Activated T-helper 2 cell treated with anti-CD3 and anti-CD28 coated beads, Interferon-gamma antibody, Interleukin-2, Interleukin-4, amounts not matched to agents 10 μg/mL and 5 μg/mL and 100 μg/mL, durations not matched to agents 14 hours and 24 hours and 36 hours (primary cell): ENCODE measurements at places on chromosomes 2 and 18. TPM values are rescaled to one million over a fixed set of nuclear protein-coding genes. Genes with fewer than 3 reads are reported as not detected.

Gene ABCG8
- 0.23 TPM in 2 replicates for total RNA-seq

Gene SPP2
- not detected in 2 replicates for total RNA-seq

Gene TLX2
- total RNA-seq: 0.82 and 0.92 TPM in 2 replicates

Gene GCKR
- total RNA-seq: not detected in 2 replicates

Gene FSHR
- total RNA-seq: not detected in 2 replicates

GRCh38 chr18:46291149-46291548, 187.0 kb downstream of the HAUS1 start:
- H3K36me3 ChIP-seq: no peaks in the 10 kb centered on the region
- no peak overlapping the region for H3K4me3 ChIP-seq
- DNase-seq: no peak
- H3K27ac ChIP-seq: no peak overlapping the region

GRCh38 chr2:41880561-41881243, 167.1 kb upstream of the PKDCC start:
- no peak overlapping the region for H3K27ac ChIP-seq
- no peaks in the 10 kb centered on the region for H3K36me3 ChIP-seq
- no peak for DNase-seq
- no peaks in the 10 kb centered on the region for H3K4me1 ChIP-seq
- H3K4me3 ChIP-seq: no peak overlapping the region

- peak overlapping the region; percentile 93 for H3K27ac ChIP-seq
- H3K4me3 ChIP-seq: peak overlapping the region; percentile 68
- peaks cover 21% of the 10 kb centered on the region for H3K36me3 ChIP-seq
These were observed 31.8 kb downstream of the ARHGAP25 start for GRCh38 chr2:68766376-68766845.

- H3K27me3 ChIP-seq: no peaks in the 10 kb centered on the region
- no peak overlapping the region for H3K4me3 ChIP-seq
- no peak overlapping the region for H3K27ac ChIP-seq
- no peak for DNase-seq
These were observed 45.4 kb upstream of the SATB2 start for GRCh38 chr2:199503148-199503547.

GRCh38 chr2:222074674-222075073, 224.1 kb downstream of the PAX3 start:
- H3K27ac ChIP-seq: no peak overlapping the region
- DNase-seq: no peak
- no peaks in the 10 kb centered on the region for H3K36me3 ChIP-seq
- H3K27me3 ChIP-seq: no peaks in the 10 kb centered on the region

DNA sequence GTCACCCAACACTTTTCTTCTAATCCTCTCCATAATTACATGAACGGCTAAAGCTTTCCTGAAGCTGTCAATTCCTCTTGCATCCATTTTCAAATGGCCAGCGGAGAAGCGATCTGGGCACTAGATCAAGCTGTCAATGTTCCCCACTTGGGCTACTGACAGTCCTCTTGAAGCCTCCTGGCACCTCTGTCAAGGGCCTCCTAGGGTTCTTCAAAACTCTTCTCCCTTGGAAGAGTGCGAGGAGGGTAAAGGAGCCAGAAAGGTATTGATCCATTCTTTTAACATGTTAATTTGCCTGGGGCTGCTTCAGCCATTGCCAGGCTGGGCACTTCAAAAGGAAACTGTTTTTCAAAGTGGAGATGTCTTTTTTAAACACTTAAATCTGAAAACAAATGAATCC, 19.8 kb downstream of the EPHA4 start:
- H3K36me3 ChIP-seq: no peaks in the 10 kb centered on the region
- no peak overlapping the region for H3K4me3 ChIP-seq
- H3K27me3 ChIP-seq: peaks cover 1% of the 10 kb centered on the region
- peaks cover 9% of the 10 kb centered on the region for H3K4me1 ChIP-seq
- no peak for DNase-seq
